Right ventricle myocardium inferior (tissue), 1 donor: ENCODE measurements at places on chromosomes 2 and 18. TPM values are rescaled to one million over a fixed set of nuclear protein-coding genes. Genes with fewer than 3 reads are reported as not detected.

DNA sequence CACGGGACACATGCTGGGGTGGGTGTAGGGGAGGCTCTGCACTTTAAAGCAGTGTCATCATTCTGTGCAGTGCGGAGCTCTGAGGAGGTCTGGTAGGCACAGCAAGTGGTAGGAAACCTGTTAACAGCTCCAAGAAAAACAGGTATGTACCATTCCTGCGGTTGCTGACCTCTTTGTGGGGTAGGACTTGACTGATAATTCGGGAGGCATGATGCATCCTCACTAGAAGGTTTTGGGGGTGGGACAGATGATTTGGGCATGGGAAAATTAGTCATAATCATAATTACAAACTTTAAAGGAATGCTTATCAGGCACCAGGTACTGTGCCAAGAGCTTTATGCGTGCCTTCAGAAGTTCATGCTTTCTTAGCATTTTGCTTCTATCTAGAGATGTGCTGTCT, 9.7 kb downstream of the DOK1 start:
- DNase-seq, result no peak

CD226 gene
- total RNA-seq, result 0.95 TPM

QPCT gene
- 1.7 TPM for total RNA-seq

CACNB4 gene
- total RNA-seq, result 0.35 TPM
